ENCODE measurements at places on chromosomes 1 and 21.

GRCh38 chr21:45555251-45555556 is 13.0 kb upstream of the SLC19A1 start:
- DNase-seq, result no peak

DNA sequence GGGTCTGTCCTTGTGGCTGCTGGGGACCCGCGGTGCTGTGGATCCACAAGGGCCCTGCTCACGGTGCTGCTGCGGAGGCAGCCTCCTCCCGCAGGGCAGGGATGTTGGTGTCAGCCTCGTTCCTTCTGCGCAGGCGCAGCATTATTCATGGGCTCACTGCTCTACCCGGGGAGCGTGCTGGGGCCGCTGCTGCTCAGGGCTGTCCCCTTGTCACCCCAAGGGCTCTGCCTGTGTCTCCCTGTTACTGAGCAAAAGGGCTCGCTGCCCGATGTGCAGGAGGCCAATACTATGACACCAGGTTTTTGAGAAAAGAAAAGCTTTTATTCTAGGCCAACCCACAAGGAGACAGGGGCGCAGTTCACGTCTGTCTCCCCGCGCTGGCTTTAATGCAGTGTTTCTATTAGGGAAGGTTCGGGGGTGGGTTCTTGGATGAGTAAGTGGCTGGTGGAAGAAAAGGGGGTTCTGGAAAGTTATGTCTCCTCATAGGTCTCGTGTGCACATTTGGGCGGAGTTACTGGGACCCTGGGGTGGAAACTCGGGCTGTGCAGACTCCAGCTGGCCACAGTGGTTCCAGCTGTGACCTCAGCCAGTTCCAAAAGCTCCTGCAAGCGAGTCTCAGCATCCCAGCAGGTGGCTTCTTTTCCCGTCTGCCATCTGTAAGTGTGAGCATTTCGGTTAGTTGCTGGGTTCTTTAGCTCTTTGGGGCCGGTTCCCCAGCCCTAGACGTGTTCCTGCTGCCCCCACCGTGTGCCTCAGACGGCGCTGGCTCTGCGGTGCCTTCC is 40.8 kb upstream of the LRRC3 start:
- DNase-seq, result no peak

DNA sequence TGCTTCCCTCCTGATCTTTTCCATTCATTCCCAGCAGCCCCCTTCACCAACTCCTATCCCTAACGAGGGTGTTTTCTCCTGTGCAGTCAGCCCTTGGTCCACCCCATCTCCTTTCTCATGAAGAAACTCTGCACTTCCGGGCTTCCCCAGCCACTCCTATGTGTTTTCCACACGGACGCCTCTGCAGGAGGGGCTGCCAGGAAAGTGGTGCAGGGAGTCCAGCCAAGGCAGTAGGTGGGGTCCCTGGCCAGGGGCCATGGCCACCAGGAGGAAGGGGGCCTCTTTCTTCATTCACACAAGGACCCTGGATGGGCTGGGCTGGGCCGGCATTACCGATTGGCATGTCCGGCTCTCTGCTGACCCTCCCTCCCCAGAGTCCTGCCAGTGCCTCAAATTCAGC is 72.8 kb upstream of the EFHD2 start:
- DNase-seq, result no peak

GRCh38 chr21:44513389-44514217 is 26.4 kb downstream of the KRTAP10-1 start:
- no peak for DNase-seq

DNA sequence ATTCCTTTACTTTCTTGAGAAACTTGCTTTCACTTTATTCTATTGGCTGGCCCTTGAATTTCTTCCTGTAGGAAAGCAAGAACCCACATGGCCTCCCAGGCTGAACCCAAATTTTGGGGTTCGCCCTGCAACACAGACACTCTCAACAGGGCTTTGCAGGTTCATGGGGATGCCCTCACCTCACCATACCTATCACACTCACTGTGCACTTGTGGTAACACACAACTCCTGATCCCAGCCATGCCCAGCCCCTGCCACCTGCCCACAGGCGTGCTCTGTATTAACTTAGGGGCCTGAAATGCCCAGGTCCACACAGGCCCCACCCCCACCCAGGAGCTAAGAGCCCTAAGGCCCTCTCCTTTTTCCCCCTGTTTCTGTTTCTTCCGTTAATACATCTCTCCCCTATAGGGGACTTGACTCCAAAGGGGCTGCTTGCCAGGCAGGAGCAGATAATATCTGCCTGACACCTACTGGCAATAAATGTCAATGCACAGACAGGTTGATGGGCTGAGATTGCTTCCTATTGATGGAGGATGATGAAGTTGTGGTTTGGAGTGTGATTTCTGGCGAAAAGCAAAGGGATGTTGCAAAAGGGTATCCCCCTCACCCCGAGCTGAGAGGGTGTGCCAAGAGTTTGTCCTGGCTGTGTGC is 171.5 kb downstream of the AJAP1 start:
- DNase-seq, result peak; percentile 55

- DNase-seq, result peak; percentile 55
Measured at GRCh38 chr1:91856996-91857395, 29.0 kb downstream of the TGFBR3 start.

- no peak for DNase-seq
Measured at GRCh38 chr1:69845655-69846054, 277.9 kb downstream of the LRRC7 start.

GRCh38 chr1:165313903-165314302 is 42.6 kb downstream of the LMX1A start:
- DNase-seq, result no peak

- DNase-seq, result no peak
Measured at GRCh38 chr1:41805771-41806471, 112.8 kb downstream of the HIVEP3 start.

DNA sequence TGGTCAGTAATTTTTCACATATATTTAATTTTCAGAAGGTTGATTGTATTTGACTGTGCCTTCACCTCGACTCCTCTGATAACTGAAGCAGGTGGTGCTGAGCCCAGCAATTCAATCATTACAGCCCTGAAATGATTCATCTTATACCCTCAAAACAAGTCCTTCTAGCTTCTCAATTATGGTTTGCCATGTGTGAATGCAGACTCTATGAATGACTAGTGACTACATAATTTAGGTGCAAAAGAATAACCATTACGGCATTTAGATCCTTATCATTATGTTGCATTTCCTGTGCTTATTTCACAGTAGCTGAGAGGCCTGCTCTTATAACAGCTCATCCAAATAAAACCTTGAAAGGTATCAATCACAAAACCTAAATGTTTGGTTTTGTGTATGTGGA is 54.0 kb upstream of the COL11A1 start:
- DNase-seq, result peak; percentile 43

- DNase-seq, result peak; percentile 69
Measured at GRCh38 chr21:43306911-43307676, 119.8 kb downstream of the SIK1 start.

DNA sequence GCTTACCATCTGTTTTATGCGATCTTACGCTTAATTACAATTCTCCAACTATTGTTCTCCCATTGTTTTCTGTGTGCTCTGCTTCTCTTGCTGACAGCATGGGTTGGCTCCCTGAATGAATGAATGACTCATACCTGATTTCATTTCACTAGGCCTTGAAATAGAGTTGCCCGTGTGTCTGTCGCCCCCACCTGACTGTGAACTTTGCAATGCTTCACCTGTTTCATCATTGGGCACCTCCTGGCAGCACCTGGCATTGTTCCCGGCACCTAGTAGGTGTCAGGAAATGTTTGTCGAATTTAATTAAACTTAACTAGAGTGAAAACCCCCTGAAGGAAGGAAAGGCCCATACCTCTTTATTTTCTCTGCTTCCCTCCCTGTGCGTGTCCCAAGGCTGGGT is 120.5 kb upstream of the KLHDC7A start:
- DNase-seq, result no peak

DNA sequence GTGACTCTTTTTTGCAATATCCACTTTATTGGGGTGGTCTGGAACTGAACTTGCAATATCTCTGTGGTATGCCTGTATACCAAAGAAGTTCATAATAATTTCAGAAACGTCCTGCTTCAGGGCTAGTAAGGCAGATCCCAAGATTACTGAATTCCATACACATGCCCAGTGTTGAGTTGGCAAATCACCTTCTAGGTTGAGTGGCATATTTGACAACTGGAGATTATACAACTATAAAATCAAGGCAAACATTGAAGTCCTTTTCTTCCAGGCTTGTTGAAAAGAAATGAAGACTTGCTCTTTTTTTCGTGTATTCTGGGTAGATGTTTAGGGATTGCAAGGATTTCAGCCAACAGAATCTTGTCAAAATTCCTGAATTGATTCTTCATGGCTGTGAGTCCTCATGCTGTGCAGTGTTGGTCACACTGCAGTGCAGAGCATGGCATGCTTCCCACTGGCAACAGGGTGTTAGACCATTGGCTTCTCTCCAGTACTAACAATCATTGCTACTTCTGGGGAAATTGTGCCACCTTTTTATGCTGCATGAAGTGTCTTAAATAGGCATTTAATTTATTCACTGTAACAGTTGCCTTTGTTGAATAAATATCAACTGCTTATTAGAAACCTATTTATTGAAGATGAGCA is 367.1 kb upstream of the ADGRL4 start:
- peak; percentile 27 for DNase-seq

DNA sequence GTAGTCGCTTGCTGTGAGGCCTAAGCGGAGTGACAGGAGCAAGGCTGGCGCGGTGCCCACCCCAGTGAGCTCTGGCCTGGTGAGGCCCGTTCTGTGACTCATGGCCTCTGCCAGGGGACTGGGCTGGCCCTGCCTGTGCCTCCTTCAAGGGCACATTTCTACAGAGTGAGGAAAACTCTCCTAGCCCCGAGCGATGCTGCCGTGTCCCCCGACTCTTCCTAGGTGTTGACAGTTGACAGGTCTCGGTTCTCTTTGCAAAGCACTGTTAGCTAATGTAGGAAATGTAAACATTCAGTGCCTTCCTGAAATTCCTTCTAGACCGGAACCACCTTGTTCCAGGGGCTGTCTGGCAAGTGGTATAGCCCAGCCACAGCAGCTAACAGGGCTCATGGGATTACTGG is 43.9 kb downstream of the ABCG1 start:
- DNase-seq, result peak; percentile 9

GRCh38 chr1:151428068-151428467 is 28.7 kb downstream of the PSMB4 start:
- no peak for DNase-seq

GRCh38 chr1:111696330-111696729 is 42.9 kb downstream of the INKA2 start:
- DNase-seq, result no peak

DNA sequence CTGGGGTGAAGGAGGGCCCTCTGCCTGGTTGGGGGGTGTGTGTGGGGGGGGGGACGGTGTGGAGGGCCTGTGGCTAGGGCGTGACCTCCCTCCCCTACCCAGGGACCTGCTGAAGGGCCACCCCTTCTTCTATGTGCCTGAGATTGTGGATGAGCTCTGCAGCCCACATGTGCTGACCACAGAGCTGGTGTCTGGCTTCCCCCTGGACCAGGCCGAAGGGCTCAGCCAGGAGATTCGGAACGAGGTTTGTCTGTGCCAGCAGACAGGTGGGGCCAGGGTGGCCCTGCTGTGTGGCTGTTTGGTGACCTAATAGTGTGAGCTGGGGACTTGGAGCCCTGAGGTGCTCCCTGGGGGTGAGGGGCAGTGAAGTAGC is 43.9 kb downstream of the COQ8A start:
- no peak for DNase-seq

- DNase-seq, result no peak
Measured at GRCh38 chr1:14682941-14683621, 84.6 kb downstream of the KAZN start.

GRCh38 chr1:74592580-74593355 is 80.4 kb upstream of the LRRC53 start:
- no peak for DNase-seq

DNA sequence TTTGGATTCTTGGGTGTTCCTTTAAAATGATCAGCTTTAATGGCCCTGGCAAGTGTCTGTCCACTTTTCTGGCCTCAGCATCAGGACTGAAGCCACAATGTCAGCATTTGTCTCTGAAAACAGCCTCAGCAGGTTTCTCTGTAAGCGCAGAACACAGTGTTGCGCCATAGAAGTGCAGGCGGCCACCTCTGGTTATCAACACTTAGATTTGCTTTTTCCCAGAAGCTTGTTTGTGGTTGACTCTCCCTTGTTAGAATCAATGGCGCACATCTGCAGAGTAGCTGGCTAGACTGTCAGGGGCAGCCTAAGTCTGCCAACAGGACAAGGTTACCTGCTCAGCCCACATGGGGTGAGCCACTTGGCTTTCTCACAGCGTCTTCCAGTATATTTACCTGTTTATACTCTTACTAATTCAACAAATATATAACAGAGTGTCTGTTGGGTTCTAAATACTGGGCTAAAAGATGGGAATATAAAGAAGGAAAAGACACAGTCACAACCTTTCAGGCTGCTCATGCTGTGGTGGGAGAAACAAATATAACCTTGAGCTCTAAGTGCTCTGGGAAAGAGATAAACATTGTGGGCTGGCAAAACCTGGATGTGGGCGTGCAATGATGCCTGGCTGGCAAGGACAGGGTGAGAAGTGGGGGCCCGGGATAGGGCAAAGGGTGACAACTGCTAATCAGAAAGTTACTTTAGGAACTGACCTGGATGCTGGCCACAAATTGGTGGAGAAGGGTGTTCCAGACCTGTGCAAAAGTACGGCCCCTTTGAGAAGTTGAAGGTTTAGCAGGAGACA is 149.3 kb upstream of the KIAA0040 start:
- DNase-seq, result no peak

Measured in EH (cell line).